WTC11 (cell line): ENCODE measurements at places on chromosomes 7 and 10. TPM values are rescaled to one million over a fixed set of nuclear protein-coding genes. Genes with fewer than 3 reads are reported as not detected.

- H3K27me3 ChIP-seq, result no peaks in the 10 kb centered on the region
- H3K4me3 ChIP-seq, result no peak overlapping the region
- H3K36me3 ChIP-seq, result no peaks in the 10 kb centered on the region
- DNase-seq, result no peak
- H3K4me1 ChIP-seq, result no peaks in the 10 kb centered on the region
Measured at GRCh38 chr7:111678986-111679385, 116.7 kb upstream of the IMMP2L start.

DNA sequence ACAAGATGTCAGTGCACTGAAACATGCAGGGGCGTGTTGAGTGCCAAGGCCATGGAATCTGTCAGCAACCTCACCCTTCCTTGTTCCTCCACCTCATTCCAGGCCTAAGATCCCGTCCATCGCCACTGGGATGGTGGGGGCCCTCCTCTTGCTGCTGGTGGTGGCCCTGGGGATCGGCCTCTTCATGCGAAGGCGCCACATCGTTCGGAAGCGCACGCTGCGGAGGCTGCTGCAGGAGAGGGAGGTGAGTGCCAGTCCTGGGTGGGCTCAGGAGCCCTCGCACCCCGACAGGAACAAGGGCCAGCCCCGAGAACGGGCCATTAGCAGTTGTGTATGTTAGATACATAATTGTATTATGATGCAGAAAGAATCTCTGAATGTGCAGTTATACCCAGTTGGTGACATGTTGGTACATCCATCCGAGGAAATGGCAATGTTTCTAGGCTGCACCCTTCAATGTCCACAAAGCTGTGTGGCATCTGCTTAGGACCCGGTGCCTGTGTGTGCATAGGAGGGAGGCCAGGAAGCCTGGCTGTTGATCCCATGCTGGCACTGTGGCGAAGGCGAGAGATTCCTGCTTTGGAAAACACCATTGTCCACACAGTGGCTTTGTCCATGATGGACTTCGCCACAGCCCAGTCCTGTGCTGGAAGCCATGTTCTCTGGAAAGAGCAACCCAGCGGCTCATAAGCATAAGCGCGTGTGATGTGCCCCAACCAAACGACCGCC lies 154.2 kb downstream of the EGFR start:
- H3K4me3 ChIP-seq, result no peak overlapping the region
- DNase-seq, result no peak
- H3K27ac ChIP-seq, result no peak overlapping the region
- H3K27me3 ChIP-seq, result no peaks in the 10 kb centered on the region

DNA sequence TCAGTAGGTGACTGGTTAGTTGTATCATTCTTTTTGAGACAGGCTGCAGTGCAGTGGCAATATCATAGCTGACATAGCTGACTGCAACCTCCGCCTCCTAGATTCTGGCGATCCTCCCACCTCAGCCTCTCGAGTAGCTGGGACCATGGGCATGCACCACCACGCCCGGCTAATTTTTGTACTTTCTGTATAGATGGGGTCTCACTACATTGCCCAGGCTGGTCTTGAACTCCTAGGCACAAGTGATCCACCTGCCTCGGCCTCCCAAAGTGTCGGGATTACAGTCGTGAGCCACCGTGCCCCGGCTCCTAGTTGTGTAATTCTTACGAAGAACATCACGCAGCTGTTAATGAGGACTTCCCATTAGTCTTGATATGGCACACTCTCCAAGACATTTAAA lies 123.4 kb upstream of the VKORC1L1 start:
- no peak overlapping the region for H3K27ac ChIP-seq
- H3K4me1 ChIP-seq, result peaks cover 3% of the 10 kb centered on the region; the same call in 1 of the 2 replicates
- peaks cover 7% of the 10 kb centered on the region for H3K36me3 ChIP-seq
- no peaks in the 10 kb centered on the region for H3K27me3 ChIP-seq

DNA sequence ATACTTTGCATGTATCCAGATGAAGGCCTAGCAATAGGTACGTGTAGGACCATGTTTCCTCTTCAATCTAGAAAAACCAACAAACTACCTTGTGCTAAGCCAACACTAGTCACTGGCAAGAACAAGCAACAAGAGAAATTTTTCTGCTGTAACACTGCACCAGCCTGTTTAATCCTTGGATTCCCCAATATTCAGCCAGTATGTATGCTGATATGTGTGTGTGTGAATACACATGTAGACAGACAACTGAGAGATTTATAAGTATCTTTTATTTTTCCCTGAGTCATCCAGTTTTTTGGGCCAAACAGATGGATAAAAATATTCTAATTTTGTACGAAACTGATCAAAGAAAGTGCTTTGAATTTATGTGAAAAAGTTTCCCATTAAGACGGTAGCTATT lies 26.2 kb downstream of the GLI3 start:
- no peaks in the 10 kb centered on the region for H3K27me3 ChIP-seq
- H3K4me1 ChIP-seq, result peaks cover 63% of the 10 kb centered on the region
- H3K27ac ChIP-seq, result peak overlapping the region; percentile 65; the same call in 1 of the 2 replicates
- no peaks in the 10 kb centered on the region for H3K36me3 ChIP-seq

GRCh38 chr7:1454542-1454941 lies 4.7 kb downstream of the MICALL2 start:
- peaks cover 4% of the 10 kb centered on the region for H3K4me1 ChIP-seq
- H3K27me3 ChIP-seq, result no peaks in the 10 kb centered on the region
- no peak overlapping the region for H3K27ac ChIP-seq
- H3K4me3 ChIP-seq, result no peak overlapping the region
- no peaks in the 10 kb centered on the region for H3K36me3 ChIP-seq

DNA sequence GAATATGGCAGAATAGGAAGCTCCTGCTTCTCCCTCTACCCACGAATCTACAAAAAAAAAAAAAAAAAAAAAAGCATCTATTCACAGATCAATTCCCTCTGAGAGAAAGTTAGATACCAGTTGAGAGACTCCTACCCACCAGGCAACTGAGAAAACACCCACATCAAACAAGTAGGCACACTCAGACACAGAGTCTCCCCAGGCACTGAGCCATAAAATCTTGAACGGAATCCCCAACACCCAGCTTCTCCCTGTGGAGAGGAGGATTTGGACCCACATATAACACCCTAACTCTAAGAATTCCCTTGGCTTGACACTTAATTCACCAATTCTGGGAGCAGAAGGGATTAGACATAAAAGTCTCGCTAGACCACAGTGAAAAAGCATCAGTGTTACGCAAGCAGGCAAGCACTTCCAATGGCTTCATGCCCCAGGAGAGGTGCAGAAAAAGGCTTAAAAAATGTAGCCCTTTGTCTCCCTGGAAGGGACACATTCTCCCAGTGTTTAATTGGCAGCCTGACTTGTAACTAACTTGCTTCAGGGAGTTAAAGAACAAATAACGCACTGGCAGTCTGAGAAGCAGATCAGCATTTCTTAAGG lies 192.2 kb downstream of the ELAPOR2 start:
- no peaks in the 10 kb centered on the region for H3K27me3 ChIP-seq
- peaks cover 20% of the 10 kb centered on the region for H3K4me1 ChIP-seq
- H3K36me3 ChIP-seq, result peaks cover 15% of the 10 kb centered on the region
- no peak overlapping the region for H3K27ac ChIP-seq
- H3K4me3 ChIP-seq, result no peak overlapping the region
- DNase-seq, result no peak

- DNase-seq, result no peak
- H3K4me3 ChIP-seq, result no peak overlapping the region
- H3K4me1 ChIP-seq, result no peaks in the 10 kb centered on the region; the same call in 1 of the 2 replicates
- H3K36me3 ChIP-seq, result no peaks in the 10 kb centered on the region
- no peak overlapping the region for H3K27ac ChIP-seq
- H3K27me3 ChIP-seq, result no peaks in the 10 kb centered on the region
Measured at GRCh38 chr7:116145245-116145852, 65.0 kb upstream of the TES start.

- peaks cover 4% of the 10 kb centered on the region; the same call in 1 of the 2 replicates for H3K4me1 ChIP-seq
- no peak for DNase-seq
- no peak overlapping the region for H3K4me3 ChIP-seq
- peaks cover 22% of the 10 kb centered on the region for H3K36me3 ChIP-seq
Measured at GRCh38 chr7:121544726-121545125, 148.6 kb upstream of the FAM3C start.

DNA sequence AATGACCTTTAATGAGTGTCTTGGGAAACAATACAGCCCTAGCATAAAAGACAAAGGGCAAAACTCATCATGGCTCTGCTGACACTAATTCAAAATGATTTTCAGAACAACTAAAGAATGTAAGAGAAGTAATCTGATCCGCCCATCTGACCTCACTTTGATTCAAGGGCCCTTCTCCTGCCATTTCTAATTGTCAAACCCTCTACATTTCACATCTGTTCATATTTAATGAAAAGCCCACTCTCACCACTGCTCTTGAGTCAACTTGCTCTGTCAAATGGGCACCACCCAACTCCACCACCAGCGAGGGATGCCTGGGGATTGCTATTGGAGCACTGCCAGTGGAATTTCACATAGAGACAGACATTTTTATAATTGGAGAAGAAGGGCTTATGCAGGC lies 639.2 kb downstream of the KCNMA1 start:
- H3K27ac ChIP-seq, result no peak overlapping the region
- H3K36me3 ChIP-seq, result no peaks in the 10 kb centered on the region
- H3K27me3 ChIP-seq, result no peaks in the 10 kb centered on the region
- H3K4me1 ChIP-seq, result peaks cover 4% of the 10 kb centered on the region

DNA sequence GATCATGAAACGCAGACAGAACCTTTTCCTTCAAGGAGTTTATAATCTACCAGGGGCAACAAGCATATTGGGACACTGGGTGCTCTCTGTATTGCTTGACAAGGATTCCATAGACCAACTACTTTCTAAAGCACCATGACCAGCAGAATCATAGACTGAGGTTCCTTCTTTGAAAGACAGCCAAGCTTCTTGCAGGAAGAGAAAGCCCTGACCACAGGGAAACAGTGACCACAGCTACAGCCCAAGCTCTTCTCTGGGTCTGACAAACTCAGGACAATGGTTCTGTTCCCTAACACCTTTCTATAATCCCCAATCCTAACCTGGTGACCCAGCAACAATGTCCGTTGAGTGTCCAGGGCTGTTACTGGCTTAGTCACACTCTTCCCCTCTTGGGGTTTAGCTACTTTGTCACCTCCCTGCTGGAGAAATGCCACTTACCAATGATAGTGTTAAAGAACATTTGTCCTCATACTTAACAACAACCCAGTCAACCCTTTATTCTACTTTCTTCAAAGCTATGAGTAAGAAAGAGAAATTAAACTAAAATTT lies 155.7 kb downstream of the JAZF1 start:
- H3K4me3 ChIP-seq, result no peak overlapping the region
- no peaks in the 10 kb centered on the region for H3K36me3 ChIP-seq
- no peaks in the 10 kb centered on the region for H3K27me3 ChIP-seq

- no peak overlapping the region for H3K4me3 ChIP-seq
- no peak overlapping the region for H3K27ac ChIP-seq
- H3K4me1 ChIP-seq, result peaks cover 16% of the 10 kb centered on the region
- DNase-seq, result no peak
Measured at GRCh38 chr10:33126742-33127141, 168.7 kb upstream of the ITGB1 start.

DNA sequence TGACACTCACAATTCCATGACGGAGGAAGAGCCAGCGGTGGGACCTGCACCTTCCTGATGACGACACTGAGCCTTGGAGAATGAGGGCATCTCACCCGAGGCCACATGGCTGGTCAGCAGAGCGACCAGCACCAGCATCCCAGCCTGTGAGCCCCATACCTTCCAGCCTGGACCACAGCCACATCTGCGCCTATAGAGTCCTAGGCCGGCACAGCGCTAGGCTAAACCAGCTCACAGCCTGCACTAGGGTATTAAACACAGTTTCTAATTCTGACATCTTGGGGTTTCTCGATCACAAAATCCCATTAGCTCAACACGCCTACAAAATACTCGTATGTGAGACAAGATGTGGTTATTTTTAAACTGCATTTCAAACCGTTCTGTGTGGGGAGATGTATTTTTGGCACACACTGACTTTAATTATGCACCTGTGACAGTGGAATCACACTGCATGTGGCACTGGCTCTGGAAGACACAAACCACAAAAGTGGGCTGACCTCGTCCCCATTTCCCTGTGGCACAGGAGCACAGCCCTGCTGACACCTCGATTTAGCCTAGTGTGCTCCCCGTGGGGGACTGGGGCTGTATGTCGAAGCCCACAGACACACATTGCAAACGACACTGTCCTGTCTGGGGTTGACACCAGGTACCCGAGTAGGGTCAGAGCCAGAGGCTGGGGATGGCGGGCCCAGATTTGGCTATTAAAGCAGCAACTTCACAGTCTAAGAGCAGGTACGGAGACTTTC lies 32.5 kb downstream of the CPXM2 start:
- H3K27me3 ChIP-seq, result no peaks in the 10 kb centered on the region
- 0 out of 2 replicates have a peak, but pooled peaks cover 4% of the 10 kb centered on the region for H3K36me3 ChIP-seq
- no peak for DNase-seq
- peaks cover 15% of the 10 kb centered on the region; the same call in 1 of the 2 replicates for H3K4me1 ChIP-seq

- H3K27ac ChIP-seq, result peak overlapping the region; percentile 16; the same call in 1 of the 2 replicates
- DNase-seq, result no peak
- H3K4me1 ChIP-seq, result peaks cover 7% of the 10 kb centered on the region
- no peaks in the 10 kb centered on the region for H3K27me3 ChIP-seq
- H3K36me3 ChIP-seq, result peaks cover 7% of the 10 kb centered on the region
- no peak overlapping the region for H3K4me3 ChIP-seq
Measured at GRCh38 chr10:63591600-63592379, 70.6 kb downstream of the REEP3 start.

- no peaks in the 10 kb centered on the region for H3K4me1 ChIP-seq
- H3K4me3 ChIP-seq, result no peak overlapping the region
- DNase-seq, result no peak
- no peak overlapping the region for H3K27ac ChIP-seq
- H3K36me3 ChIP-seq, result peaks cover 9% of the 10 kb centered on the region; the same call in 1 of the 2 replicates
Measured at GRCh38 chr7:117247809-117248208, 75.0 kb downstream of the WNT2 start.

DNA sequence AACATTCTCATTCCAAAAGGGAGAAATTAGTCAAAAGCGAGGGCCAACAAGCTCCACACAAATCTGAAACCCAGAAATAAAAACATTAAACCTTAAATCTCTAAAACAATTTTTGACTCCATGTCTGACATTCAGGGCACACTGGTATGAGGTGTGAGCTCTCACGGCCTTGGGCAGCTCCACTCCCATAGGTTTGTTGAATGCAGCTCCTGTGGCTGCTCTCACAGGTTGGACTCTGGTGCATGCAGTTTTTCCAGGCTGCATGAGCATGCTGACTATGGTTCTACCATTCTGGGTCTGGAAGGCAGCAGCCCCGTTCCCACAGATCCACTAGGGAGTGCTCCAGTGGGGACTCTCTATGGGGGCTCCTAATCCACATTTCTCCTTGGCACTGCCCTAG lies 887.1 kb upstream of the GHITM start:
- no peak for DNase-seq
- H3K27ac ChIP-seq, result no peak overlapping the region
- no peak overlapping the region for H3K4me3 ChIP-seq
- no peaks in the 10 kb centered on the region for H3K27me3 ChIP-seq
- peaks cover 14% of the 10 kb centered on the region for H3K36me3 ChIP-seq

The SCIN gene
- total RNA-seq, result 0.80 to 1.2 TPM (median 0.98 TPM) in 3 replicates

The AOAH gene
- 0.31 to 0.34 TPM in 2 of 3 replicates, not detected in the other for total RNA-seq

The FXYD4 gene
- not detected in 3 replicates for total RNA-seq

The CALCR gene
- 0.81 to 1.3 TPM (median 1.2 TPM) in 3 replicates for total RNA-seq
